ENCODE measurements at places on chromosomes 1 and 21.
A peak's percentile ranks its signal among the peaks of the same experiment; 100 is the strongest.

DNA sequence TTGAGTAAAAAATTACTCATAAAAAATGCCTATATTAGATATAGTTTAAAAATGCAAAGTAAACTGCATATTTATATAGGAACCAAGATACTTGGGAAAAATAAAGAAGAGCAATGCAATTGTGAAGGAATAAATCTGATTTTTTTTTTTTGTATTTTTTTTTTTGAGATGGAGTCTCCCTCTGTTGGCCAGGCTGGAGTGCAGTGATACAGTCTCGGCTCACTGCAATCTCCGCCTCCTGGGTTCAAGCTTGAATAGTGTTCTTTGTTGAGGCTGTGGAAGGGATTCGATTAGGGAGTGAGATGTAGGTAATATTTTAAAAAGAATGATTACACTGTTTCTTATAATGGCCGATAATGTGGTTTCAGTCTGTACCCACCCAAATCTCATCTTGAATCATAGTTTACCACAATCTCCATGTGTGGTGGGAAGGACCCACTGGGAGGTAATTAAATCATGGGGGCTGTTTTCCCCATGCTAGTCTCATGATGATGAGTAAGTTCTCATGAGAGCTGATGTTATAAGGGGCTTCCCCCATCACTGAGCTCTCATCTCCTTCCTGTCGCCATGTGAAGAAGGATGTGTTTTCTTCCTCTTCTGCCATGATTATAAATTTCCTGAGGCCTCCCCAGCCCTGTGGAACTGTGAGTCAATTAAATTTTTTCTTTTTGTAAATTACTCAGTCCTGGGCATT, 1765.9 kb downstream of the PLA2G4A start:
- DNase-seq = no peak

DNA sequence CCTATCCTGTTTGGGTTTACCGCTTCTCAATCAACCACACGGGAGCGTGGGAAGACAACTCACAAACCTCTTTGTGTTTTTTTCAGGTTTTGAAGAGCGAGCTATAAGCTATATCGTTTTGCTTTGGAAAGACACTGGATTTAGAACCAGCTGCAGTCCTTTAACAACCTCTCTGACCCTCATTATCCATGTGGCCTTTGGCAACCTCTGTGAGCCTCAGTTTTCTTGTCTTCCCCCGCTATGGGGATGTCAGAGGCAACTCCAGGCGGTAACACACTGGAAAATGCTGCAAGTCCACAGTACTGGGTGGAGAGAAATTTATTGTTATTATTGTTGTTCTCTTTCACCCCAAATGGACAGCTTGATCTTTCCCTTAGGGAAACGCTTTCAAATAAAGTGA, 100.0 kb downstream of the ETS2 start:
- DNase-seq = no peak

GRCh38 chr1:37602750-37603694, 7.3 kb upstream of the GNL2 start:
- no peak for DNase-seq

DNA sequence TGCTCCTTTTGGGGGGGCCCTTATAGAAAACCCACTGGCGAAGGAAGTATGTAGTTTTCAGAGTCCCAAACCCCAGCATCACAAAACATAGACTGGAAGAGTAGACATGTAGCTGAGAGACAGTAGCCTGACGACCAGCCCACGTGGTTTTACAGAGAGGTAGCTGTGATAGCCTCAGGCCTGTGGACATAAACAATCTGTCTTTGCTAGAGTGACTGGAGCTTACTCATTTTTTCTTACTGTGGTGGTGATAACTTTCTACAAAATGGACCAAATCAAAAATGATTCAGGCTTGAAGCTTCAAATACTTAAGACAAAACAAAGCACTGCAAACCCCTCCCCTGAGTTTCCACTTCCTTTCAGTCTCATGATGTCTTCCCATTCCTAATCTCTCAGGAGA, 497.0 kb downstream of the RWDD3 start:
- no peak for DNase-seq

- no peak for DNase-seq
Observed at GRCh38 chr1:166906647-166907046, 30.6 kb upstream of the TADA1 start.

GRCh38 chr1:201656311-201657032, 117.5 kb downstream of the NAV1 start:
- peak; percentile 62 for DNase-seq

DNA sequence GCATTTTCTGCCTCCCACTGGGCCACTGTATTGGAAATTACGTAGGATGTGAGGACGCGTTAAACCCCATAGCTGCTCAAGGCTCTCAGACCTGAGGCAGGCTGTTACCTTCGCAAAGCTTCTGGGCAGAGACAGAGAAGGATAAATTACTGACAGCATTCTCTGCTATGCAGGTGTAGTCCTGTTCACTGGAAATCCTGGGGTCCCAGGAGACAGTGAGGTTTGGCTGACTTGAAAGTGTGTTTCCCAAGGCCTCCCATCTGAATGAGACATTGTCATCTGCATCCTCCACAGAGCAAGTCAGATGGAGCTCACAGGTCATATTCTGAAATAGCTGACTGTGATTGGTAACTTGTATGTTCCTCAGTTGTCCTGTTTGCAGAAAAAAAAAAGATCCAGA, 32.0 kb downstream of the SLAMF6 start:
- DNase-seq = no peak

DNA sequence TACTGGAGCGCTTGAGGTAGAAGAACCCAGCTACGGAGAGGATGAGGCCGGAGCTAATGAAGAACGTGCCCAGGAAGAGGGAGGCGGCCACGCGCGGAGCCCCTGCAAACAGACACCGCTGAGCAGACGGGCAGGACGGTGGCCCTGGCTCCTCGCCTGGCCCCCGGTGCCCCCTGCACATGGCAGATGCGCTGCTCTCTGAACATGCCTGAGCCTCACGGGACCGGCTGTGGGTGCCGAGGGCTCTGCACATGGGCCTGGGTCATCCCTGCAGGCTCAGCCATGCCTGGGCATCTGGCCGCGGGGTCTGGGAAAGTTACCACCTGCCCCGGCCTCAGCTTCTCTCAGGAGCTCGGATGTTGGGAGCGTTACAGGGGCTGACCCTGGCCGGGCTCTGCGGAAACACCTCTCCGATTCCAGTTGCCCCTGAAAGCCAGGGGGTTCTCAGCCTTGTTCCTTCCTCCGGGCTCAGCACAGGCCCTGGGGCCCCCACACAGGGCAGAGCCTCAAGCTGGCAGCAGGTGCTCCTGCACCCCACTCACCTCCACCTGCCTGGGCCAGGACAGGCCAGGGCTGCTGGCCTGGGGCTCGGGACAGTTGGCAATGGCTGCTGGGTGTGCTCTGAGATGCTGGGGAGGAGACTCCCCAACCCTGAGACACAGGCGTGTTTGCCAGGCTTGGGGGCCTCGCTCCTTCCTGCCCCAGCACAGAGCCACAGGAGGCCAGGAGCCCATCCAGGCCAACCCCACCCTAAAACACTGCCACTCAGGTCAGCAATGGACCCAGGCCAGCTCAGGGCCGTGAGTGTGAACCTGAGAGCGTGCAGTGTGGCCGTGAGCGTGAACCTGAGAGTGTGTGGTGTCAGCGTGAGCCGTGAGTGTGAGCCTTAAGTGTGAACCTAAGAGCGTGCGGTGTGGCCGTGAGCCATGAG, 12.1 kb upstream of the RNF223 start:
- DNase-seq = no peak

- no peak for DNase-seq
Observed at GRCh38 chr1:167893798-167894197, 20.1 kb downstream of the ADCY10 start.

- no peak for DNase-seq
Observed at GRCh38 chr1:205472737-205473441, 17.0 kb upstream of the BLACAT1 start.

DNA sequence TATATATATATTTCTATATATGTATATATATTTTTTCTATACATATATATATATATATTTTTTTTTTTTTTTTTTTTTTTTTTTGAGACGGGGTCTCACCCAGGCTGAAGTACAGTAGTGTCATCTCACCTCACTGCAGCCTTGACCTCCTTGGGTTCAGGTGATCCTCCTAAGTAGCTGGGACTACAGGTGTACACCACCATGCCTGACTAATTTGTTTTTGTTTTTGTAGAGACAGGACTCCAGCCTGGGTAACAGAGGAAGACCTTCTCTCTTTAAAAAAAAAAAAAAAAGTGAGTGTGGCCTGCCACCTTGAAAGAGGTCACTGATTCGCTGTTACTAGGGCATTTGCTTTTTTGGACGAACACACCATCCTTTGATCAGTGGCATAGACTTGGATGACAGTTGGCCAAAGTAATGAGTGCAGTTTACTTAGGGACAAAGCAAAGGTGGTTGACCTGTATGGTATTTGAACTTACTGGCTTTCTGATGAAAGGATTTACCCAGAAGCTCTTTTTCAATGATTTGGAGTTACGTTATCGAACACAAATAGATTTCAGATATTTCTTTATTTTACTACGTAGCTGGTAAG, 10.8 kb downstream of the SLC25A33 start:
- no peak for DNase-seq

DNA sequence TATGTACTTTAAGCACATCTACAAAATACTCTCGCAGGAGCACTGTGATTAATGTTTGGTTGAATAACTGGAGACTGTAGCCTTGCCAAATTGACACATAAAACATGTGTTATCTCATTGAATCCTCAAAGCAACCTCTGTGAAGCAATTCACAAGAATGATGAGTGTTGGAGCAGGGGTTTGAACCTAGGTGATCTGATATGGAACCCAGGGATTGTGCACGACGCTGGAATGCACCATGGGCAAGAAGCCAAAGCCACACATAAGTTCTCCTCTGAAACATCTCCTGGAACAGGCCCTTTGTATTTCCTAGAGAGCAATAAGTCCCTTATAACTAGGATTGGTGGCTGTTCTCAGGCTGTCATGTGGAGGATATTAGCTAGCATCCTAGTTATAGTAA, 124.6 kb upstream of the IVNS1ABP start:
- no peak for DNase-seq

DNA sequence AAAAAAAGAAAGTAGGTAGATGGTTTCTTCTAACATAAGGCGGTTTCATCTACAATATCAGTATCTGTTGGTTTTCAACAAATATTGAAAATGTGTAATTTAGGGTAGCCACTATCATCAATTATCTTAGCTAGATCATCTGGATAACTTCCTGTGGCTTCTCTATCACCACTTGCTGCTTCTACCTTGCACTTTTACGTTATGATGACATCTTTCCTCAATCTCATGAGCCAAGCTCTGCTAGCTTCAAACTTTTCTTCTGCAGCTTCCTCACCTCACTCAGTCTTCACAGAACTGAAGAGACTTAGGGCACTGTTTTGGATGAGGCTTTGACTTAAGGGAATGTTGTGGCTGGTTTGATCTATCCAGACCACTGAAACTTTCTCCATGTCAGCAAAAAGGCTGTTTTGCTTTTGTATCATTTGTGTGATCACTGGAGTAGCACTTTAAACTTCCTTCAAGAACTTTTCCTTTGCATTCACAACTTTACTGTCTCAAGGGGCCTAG, 144.9 kb upstream of the HP1BP3 start:
- DNase-seq = no peak

- DNase-seq = no peak
Observed at GRCh38 chr1:221783437-221783836, 41.5 kb upstream of the DUSP10 start.

GRCh38 chr1:25669781-25670567, 53.4 kb downstream of the MAN1C1 start:
- no peak for DNase-seq

GRCh38 chr1:205914730-205915129, 28.5 kb downstream of the SLC26A9 start:
- no peak for DNase-seq

- no peak for DNase-seq
Observed at GRCh38 chr1:175172503-175172902, 20.1 kb downstream of the KIAA0040 start.

- peak; percentile 37 for DNase-seq
Observed at GRCh38 chr1:910881-911721, 12.6 kb upstream of the SAMD11 start.
